Aorta (tissue), 5 donors: ENCODE measurements at places on chromosomes 1 and 21.

- DNase-seq, result no peak
Observed at GRCh38 chr1:165143437-165144065, 213.0 kb downstream of the LMX1A start.

DNA sequence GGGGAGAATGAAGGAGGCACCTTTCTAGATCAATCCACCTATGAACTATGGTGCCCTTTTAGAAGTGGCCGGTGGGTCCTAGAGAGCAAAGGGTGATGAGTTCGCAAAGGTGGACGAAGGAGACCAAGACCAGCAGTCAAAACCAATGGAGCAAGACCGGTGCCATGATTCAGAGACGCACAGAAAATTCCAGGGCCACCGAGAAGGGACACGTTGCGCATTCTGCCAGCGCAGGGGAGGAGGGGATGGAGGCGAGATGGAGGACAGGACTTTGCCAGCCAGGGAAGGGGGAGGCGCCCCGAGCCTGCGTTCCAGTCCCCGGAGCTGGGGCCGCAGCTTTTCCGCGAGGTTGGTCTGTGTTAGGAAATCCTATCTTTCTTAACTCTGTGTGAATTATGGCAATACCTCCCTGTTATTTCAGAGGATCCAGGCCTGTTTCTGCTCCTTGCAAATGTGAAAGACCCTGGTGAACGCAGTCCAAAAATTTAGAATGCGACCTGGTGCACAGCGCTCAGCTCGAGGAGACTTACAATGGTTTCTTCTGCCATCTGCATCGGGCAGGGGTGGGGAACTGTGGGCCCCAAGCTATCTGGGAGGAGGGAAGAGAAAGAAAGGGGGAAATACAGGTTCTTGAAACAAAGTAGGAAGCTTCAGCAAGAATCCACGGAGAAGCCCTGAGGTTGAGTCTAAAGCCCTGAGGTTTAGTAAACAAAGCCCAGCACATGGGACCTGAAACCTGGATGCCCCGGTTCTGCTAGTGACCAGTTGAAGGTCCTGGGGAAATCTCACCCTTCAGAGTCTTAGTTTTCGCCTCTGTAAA, 129.4 kb downstream of the MRPS6 start:
- peak; percentile 72 for DNase-seq

- no peak for DNase-seq
Observed at GRCh38 chr1:158011714-158012113, 18.3 kb downstream of the KIRREL1 start.

DNA sequence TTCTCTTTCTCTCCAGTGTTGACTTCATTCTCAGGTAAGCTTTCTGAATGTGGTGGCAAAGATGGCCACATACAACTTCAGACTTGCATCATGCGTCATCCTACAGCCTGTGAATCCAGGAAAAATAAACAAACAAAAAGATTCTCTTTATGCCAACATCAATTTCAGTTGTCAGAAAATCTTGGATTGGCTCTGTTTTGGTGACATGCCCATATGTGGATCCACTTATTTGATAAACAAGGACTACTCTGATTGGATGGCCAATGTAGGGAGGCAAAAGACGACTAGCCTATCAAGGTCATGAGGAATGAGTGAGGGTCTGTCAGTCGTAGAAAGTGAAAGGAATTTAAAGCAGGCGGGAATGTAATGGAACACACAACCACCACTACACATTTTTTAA, 866.6 kb downstream of the USP25 start:
- DNase-seq, result no peak

DNA sequence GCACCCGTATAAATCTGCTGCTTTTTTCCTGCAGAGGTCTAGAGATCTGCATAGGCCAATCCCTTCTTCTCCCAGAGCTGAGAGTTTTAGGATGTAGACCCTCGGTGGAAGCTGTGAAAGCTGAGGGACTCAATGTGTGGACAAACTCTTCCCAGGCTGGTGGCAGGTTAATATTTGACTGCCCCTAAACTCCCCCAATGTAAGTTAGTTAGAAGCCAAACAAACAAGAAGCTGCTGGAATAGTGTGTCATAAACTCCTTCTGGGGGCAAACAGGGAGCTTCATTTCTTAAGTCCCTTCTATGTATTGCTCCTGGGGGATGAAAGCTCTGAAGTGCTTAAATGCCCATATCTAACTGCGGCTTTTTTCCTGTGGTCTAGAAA, 72.3 kb downstream of the SCMH1 start:
- DNase-seq, result no peak

DNA sequence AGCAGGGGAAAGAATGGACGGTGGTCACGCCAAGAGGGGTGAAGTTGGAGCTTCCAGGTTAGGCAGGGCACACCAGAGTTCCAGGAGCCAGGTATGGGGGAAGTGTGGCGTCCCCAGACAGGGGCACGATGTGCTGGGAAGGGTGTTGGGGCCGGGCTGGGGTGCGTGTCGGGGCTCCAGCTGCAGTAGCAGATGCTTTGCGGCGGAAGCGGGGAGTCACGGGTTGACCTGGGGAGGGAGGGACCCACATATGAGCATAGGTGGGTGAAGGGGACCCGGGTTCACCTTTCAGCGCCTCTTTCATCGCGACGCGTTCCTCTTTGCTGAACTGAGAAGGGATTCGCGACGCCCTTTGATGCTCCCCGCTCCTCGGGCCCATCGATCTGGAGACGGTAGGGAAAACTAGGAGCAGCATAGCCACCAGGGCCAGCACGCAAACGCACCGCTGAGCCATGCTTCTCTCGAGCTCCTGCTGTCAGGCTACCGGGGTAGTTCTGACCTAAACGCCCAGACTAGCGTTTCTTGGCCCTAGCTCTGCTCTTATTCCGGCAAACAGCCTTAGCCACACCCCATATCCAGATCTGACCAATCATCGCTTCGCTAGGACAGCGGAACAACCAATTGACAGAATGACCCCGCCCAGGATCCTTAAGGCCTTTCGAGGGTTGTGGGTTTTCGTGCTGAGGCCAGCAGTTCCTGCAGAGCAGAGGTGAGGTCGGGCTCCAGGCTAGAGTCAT, at the start of gene PM20D1:
PM20D1 (minus strand) TSS at position 514 of the 737 bp plus-strand sequence; CDS start at position 454, 60 bp downstream.
- DNase-seq, result peak; percentile 93

GRCh38 chr1:174990382-174990999, 9.3 kb upstream of the CACYBP start:
- DNase-seq, result no peak

DNA sequence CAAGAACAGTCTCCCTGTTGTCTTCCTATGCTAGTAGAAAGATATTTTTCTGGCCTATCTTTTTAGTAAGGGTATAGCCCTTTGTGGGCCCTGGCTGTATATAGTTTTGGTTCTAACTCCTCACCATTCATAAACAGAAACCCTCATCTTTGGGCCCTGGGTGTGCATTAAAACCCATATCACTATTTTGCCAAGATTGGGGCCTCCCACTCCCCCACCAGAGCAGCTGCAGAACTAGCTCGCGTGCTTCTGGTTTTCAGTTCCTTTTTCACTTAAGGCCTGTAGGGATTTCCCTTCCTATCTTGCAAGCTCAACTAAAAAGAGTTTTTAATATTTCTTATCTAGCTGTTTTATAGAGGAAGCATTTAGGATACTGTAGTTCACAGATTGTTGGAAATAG, 106.4 kb downstream of the RGL1 start:
- DNase-seq, result no peak

GRCh38 chr1:9300573-9300972, 7.9 kb downstream of the SPSB1 start:
- no peak for DNase-seq

GRCh38 chr1:94068999-94069918, 51.7 kb downstream of the ABCA4 start:
- no peak for DNase-seq

GRCh38 chr1:175877939-175878737, 134.7 kb upstream of the TNR start:
- peak; percentile 88 for DNase-seq

DNA sequence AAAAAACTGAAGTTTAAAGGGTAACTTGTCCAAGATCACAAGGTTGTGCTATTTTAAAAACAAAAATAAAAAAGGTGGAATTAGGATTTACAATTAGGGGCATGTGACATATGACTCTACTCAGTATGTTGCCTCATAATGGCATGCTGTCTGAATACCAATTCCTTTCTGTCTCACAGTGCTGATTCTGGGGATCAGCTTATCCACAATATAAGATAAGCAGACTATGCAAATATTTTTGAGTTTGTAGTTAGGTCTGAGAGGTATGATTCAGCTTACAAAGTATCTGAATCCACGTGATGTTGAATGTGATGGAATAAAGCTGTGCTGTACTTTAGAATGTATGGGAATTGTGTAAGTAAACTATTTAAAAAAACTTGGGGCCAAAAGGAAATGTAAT, 216.6 kb downstream of the HHIPL2 start:
- no peak for DNase-seq
